H7 (cell line): ENCODE measurements at places on chromosomes 5 and 9. TPM values are rescaled to one million over a fixed set of nuclear protein-coding genes. Genes with fewer than 3 reads are reported as not detected.

DNA sequence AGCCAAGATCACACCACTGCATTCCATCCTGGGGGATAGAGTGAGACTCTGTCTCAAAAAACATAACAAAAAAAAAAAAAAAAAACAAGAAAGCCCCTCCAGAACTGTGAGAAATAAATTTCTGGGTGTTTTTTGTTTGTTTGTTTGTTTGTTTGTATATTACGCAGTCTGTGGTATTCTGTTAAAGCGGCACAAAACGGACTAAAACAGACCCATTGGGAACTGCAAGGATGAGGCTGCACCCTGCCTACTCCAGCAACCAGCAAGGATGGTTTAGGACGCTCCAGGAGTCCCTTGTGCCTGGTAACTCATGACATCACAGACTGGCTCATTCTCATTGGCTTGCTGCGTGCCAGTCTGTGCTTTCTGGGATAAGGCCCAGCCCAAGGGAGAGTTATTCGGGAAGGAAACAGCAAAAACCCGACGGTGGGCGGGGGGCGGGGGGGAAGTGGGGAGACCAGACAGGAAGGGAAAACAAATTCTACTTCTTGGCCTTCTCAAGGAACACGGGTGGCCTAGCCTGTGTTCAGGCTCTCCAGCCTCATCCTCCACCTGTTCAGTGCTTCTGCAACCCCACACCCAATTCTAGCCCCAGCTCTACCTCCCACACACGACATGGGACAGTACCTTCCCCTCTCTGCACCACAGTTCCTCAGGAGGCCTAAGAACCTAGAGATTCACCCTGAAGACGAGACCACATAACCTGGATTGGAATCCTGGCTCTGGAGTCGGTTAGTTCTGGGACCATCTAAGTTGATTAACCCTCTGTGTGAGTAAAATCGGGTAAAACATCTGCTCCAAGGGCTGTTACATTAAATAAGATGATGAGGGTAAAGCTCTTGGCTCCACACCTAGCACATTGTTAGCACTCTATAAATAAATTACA is 2.8 kb downstream of the CD74 start:
- DNase-seq = peak; percentile 93

DNA sequence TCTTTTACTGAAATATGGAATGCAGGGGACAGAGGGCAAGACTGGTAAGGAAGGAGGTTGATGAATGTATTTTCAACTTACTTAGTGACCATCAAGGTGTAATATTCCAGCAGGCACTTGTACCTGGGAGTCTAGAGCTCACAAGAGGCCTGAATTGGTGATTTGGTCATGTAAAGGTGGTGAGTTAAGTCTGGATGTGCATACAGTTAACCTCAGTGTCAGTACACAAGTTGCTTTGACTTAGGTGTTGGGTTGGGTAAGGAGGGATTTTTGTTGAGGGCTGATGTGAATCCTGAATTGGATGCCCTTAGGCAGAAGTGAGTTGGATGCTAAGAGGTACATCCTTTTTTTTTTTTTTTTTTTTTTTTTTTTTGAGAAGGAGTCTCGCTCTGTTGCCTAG is 7.4 kb downstream of the SREK1 start:
- no peak for DNase-seq

GRCh38 chr5:6814816-6815215 is 101.6 kb downstream of the TENT4A start:
- no peak for DNase-seq

DNA sequence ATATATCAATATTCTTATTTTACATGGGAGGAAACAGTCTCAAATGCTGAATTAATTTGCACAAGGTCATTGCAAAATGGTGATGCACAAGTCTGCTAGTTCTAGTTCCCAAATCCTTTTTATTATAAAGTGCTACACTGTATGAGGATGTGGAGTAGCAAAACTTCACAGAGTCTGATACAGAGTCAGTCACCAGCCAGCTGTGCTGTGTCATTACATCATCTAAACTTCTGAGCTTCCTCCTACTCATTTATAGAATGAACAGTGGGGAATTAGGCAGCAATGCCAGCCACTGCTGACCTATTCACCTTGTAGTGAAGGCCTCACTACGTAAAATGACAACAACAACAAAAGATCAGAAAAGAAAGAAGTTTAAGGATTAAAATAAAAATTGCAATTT is 357.8 kb downstream of the TMEM167A start:
- no peak for DNase-seq

- no peak for DNase-seq
Observed at GRCh38 chr9:126860757-126861466, 473 bp downstream of the ZBTB34 start.

GRCh38 chr9:1319436-1319835 is 269.3 kb downstream of the DMRT2 start:
- DNase-seq = no peak

DNA sequence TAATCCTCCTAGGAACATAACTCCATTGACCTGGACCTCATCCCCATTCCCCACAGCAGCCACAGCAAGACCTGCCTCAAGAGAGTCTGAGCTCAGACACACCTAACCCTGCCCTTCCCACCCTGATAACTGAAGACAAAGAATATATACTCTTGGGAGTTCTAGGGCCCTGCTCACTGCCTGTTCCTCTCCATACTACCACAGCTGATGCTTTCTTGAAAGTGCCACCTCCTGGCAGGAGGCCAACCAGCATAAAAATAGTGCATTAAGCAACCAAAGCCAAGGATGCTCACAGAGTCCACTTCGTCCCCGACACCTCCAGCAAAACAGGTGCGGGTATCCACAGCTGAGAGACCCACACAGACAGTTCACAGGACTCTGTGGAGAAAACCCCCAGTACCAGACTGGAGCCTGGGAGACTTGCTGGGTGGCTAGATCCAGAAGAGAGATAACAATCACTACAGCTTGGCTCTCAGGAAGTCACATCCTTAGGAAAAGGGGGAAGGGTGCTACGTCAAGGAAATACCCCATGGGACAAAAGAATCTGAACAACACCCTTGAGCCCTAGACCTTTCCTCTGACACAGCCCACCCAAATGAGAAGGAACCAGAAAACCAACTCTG is 23.5 kb downstream of the FAM114A2 start:
- DNase-seq = no peak

GRCh38 chr9:33124751-33125381 is 42.3 kb downstream of the B4GALT1 start:
- no peak for DNase-seq

- no peak for DNase-seq
Observed at GRCh38 chr5:58156973-58157701, 302.7 kb downstream of the PLK2 start.

DNA sequence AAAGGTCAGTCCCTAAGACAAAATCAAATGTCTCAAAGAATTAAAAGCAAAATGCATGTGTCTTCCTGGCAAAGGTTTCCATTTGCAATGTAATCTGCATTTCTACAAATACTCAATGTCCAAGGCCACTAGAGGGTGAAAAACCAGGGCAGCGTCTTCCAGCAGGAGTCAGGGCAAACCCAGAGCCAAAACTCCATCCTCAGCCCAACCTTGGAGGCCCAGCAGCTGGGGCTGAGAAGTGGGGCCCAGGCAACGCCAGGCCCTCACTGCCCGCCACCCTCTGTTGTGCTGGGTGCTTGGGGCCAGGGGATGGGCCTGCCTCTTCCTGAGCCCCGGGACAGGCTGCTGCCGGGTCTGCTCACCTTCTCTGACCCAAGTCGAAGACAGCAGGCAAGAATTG is 200.1 kb downstream of the PAX5 start:
- peak; percentile 91 for DNase-seq

DNA sequence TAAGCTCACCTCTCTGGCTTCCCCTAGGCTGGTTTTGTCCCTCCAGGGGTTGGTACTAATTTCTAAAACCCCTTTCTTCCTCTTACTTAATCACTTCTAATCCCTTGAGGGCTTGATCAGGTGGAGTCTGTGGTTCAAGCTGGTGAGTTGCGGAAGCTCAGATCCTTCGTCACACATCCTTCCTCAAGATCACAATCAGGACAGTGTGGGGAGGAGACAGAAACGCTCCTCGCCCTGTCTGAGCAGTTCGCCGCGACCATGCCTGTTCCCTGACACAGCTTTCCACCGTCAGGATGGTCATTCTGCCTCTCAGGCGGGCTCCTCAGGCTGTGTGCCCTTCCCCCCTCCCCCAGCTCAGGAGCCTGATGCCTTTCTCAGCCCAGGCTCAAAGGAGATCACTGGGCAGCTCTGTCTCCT is 24.3 kb downstream of the CPLX2 start:
- peak; percentile 64 for DNase-seq

DNA sequence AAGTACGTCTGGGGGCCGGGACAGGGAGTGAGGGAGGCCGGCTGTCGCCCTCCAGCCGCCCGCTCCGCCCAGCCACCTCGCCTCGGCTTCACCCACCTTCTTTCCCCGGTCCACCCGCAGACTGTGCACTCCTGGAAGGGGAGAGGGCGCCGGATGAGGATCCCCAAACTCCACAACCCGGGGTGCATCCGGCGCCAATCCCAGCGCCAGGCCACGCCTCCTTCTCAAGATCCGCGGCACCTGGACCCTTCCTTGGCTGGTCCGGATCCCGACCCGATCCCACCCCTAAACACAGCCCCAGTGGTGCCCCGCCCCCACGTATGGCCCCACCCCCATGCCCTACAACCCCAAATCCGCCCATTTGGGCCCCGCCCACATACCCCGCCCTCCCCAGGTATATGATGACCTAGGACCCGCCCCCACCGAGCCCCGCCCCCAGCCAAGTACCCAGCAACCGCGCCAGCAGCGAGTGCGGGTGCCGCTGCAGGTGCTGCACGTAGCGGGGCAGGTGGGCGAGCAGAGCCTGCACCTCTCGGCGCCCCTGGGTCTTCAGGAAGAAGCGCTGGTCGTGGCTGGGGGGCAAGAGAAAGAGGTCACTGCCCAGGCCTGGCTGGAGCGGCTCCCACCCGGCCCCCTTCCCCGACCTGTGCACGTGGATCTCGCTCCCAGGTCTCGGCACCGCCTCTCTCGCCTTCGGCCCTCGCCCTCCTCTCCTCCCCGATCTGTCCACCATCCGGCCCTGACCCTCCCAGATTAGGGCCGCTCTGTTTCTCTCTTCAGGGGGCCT is 3.2 kb downstream of the PIP5KL1 start:
- DNase-seq = peak; percentile 100

Gene PCDHB2
- total RNA-seq = 0.69 and 1.9 TPM in 2 replicates

Gene PDCD1LG2
- total RNA-seq = not detected in 2 replicates

Gene SLC23A1
- total RNA-seq = not detected in 2 replicates

Gene SLC6A3
- 0.07 TPM in 2 replicates for total RNA-seq

Gene LOX
- 0.44 and 0.45 TPM in 2 replicates for total RNA-seq

Gene KCNT1
- total RNA-seq = 0.10 TPM in 1 of 2 replicates, not detected in the other
